ENCODE measurements at places on chromosomes 11 and 22. TPM values are rescaled to one million over a fixed set of nuclear protein-coding genes. Genes with fewer than 3 reads are reported as not detected.

Gene NAALAD2
- total RNA-seq, result 0.25 TPM

Gene OPCML
- total RNA-seq, result 0.31 TPM

Gene ACTN3
- 0.06 TPM for total RNA-seq

Gene MYBPC3
- total RNA-seq, result not detected

Gene GAB4
- total RNA-seq, result not detected

Gene OR6T1
- total RNA-seq, result not detected

Gene LRP4
- total RNA-seq, result 0.88 TPM

Gene CCDC73
- total RNA-seq, result 0.06 TPM

Gene PDE3B
- 0.13 TPM for total RNA-seq

Gene FZD4
- total RNA-seq, result 139 TPM

Gene OOSP1
- not detected for total RNA-seq

Gene VSTM5
- total RNA-seq, result under 0.01 TPM

Gene CRYBB2
- not detected for total RNA-seq

Gene PATE4
- under 0.01 TPM for total RNA-seq

Gene C11orf42
- not detected for total RNA-seq

Gene ATG2A
- 13.4 TPM for total RNA-seq

Gene PKP3
- total RNA-seq, result 0.06 TPM

Gene CHEK1
- 28.2 TPM for total RNA-seq

Gene TRMT2A
- 52.9 TPM for total RNA-seq

Gene OR2AG2
- total RNA-seq, result under 0.01 TPM

Gene GPR83
- total RNA-seq, result under 0.01 TPM

Gene CD3E
- total RNA-seq, result not detected

Gene OR51I1
- not detected for total RNA-seq

Gene CBLIF
- not detected for total RNA-seq

Gene SLC43A1
- total RNA-seq, result 15.5 TPM

Gene YPEL1
- total RNA-seq, result 8.3 TPM

All from bladder microvascular endothelial cell (primary cell).